ENCODE measurements at places on chromosomes 2 and 18. TPM values are rescaled to one million over a fixed set of nuclear protein-coding genes. Genes with fewer than 3 reads are reported as not detected.

Gene COLEC11
- total RNA-seq, result 56.6 TPM

- no peaks in the 10 kb centered on the region for H3K27me3 ChIP-seq
- H3K4me3 ChIP-seq, result no peak overlapping the region
- H3K4me1 ChIP-seq, result no peaks in the 10 kb centered on the region
- no peaks in the 10 kb centered on the region for H3K36me3 ChIP-seq
Measured at GRCh38 chr2:48808311-48808710, 52.8 kb upstream of the LHCGR start.

DNA sequence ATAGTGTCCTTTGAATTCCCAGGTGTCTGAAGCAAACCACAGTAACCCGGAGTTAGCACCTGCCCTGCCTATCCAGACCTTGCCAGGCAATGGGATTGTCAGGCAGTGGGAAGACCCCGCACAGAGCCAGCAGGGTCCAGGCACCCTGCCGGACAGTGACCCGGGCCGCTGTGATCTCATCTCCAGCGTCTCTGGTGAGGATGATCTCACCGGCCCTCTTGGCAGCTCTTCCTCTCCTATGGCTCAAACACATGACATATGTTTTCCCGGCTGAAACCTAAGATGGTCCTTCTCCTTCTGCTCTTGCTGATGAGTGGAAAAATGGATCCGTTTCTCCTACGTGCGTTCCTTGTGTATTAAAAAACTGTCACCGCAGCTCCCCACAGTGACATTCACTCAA is 75.1 kb downstream of the ACOXL start:
- H3K27me3 ChIP-seq, result no peaks in the 10 kb centered on the region
- no peak overlapping the region for H3K4me3 ChIP-seq
- H3K27ac ChIP-seq, result no peak overlapping the region

Gene GREB1L
- 19.1 TPM for total RNA-seq

DNA sequence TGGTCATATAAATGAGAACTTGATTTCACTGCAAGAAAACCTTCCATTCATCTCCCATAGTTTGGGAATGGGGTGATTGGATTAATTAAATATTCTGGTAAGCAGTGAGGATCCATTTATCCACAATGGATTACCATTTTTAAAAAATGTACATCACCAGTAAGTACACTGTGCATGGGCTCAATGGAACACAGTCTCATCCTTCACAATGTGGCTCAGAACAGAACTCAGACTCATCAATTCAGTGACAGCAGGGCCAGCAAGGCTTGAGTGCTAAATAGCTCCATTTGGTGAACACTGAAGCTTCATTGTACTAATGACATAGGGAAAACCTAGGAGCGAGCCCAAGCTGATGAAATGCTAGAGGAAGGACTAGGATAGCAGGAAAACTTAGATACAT is 223.8 kb downstream of the CMPK2 start:
- H3K36me3 ChIP-seq, result no peaks in the 10 kb centered on the region
- no peaks in the 10 kb centered on the region for H3K27me3 ChIP-seq
- no peak overlapping the region for H3K27ac ChIP-seq
- no peaks in the 10 kb centered on the region for H3K4me1 ChIP-seq

Gene POTEI
- 3.2 TPM for total RNA-seq

Gene VWC2L
- total RNA-seq, result not detected

DNA sequence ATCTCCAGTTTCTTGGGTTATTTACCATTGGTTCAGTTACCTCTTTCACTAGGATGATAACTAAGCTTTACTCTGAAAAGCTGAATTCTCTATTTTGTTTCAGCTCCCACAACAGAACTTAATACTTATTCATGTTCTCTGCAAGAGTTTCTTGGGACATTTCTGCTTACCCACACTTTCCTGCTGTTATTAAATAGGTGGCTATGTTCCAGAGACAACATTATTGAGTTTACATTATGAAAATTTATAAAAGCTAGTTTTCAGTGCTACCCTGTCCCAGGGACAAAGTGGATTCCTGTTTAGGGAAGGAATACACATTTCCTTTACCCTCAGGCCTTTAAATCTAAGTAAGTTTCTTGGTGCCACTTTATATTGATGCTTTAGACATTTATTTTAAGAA is 7.0 kb upstream of the GPD2 start:
- H3K4me3 ChIP-seq, result no peak overlapping the region
- DNase-seq, result no peak
- H3K27ac ChIP-seq, result no peak overlapping the region
- H3K27me3 ChIP-seq, result no peaks in the 10 kb centered on the region

Gene CNRIP1
- total RNA-seq, result 24.9 TPM
